ENCODE measurements at places on chromosomes 4 and X.
A peak's percentile ranks its signal among the peaks of the same experiment; 100 is the strongest.

- DNase-seq: no peak
These were observed 10.4 kb upstream of the CLCN4 start for GRCh38 chrX:10146346-10146745.

- no peak for DNase-seq
These were observed 277.1 kb upstream of the ADGRL3 start for GRCh38 chr4:60923075-60923474.

GRCh38 chr4:122865425-122865824 is 38.8 kb downstream of the FGF2 start:
- DNase-seq: peak; percentile 29

DNA sequence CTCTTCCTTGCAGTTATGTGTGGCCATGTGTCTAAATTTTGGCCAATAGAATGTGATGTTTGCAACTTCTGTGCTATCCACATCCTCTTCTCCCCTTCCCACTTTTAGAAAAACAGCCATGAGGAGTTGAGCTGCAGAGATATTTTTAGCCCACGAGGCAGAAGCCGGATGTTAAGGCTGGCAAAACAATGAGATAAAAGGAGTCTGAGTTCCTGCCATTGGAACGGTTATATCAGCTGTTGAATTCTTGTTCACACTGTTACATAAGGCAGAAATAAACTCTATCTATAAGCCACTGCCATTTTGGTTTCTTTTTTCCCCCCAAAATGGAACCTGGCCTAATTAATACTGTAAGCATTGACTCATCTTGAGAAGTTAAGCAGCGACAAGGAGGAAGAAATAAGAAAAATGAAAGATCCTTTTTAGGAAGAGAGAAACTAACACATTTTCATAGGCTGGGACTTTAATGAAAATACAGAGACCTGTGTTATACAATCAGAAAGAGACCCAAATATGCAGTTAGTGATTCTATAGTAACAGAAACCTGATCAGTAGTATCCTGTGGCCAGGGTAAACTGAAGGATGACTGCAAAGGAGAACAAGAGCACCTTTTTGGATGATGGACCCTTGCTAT is 200.5 kb downstream of the INPP4B start:
- DNase-seq: no peak

GRCh38 chr4:159941076-159941475 is 838.2 kb downstream of the RAPGEF2 start:
- no peak for DNase-seq

DNA sequence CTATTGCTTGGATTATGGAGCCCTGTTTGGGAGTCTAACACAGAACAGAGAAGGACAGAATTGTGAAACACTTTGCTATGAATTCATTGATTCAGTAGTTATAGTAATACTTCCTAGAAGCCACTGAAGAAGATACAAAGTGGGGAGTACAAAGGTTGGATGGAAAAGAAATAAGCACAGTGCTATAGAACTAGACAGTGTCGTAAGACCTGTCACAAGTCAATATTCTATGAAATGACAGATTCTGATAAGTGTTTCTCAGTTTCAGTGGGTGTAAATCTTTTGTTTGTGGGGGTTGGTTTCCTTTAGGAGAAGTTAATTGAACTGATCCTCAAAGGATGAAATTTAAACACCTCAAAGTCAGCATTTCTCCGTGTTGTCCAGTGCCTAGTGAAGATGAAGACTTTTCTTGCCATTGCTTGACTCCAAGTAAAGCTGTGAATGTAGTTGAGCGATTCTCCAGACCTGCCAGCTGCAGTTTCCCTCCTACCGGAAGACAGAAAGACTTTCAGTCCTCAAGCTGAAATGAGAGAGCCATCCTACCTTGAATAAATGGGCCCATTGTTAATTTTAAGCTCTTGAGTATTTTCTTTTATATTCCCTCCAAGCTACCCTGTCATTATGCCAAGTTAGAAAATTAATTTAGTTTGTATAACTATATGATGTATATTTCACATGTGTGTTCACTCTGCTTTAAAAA is 7.9 kb downstream of the PDLIM5 start:
- DNase-seq: no peak

- DNase-seq: no peak
These were observed 45.1 kb upstream of the KDR start for GRCh38 chr4:55170462-55170861.

GRCh38 chrX:316351-317325 is 2.0 kb downstream of the GTPBP6 start:
- no peak for DNase-seq
